Astrocyte (in vitro differentiated cells and primary cell): ENCODE measurements at places on chromosomes 7 and 10. TPM values are rescaled to one million over a fixed set of nuclear protein-coding genes. Genes with fewer than 3 reads are reported as not detected.

DNA sequence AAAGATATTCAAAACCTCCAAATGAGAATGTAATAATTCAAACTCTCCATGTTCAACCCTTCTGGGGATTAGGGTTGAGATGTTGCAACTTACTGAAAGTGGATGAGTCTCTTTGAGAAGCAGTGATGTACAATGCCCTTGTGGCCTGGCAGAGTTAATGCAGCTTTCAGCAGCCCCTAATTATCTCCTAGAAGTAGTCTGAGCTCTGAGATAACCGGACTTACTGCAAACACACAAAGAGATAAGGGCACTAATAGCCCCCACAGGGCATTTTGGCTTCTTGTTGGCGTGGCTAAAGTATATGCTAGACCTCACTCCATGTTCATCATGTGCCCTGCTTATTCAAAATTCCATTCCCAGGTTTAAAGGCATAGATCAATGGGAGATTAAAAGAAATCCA is 404.7 kb downstream of the NEBL start:
- no peak for DNase-seq

DNA sequence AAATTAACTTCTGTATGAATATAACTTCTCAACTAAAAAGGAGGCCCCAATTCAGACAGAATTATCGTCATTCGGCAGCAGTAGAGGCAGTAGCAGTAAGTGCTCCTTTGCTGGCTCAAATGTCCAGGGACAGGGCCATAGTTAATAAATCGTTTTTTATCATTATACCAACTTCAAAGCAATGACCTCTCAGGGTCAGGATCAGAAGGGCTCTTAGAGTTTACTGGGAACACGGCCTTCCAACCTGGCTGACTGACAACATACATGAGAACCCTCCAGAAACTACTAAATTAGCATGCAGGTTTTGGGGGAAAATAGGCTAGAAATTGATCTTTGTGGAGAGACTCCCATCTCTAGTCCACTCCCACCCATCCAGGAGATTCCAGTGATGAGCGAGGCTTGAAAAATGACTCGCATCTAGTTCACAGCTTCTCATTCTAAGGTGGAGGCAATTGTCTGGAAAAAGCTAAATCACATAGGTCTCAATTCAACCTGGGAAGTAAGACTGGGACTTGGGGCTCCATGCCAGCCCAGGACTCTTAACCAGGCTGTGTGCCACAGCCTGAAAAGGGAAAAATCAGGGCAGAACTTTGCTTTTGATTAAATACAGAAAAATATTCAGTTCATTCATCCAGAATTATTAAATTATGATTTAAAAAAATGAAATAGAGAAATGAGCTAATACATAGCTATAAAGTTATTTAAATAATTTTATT is 84.6 kb downstream of the ABLIM1 start:
- DNase-seq = no peak

DNA sequence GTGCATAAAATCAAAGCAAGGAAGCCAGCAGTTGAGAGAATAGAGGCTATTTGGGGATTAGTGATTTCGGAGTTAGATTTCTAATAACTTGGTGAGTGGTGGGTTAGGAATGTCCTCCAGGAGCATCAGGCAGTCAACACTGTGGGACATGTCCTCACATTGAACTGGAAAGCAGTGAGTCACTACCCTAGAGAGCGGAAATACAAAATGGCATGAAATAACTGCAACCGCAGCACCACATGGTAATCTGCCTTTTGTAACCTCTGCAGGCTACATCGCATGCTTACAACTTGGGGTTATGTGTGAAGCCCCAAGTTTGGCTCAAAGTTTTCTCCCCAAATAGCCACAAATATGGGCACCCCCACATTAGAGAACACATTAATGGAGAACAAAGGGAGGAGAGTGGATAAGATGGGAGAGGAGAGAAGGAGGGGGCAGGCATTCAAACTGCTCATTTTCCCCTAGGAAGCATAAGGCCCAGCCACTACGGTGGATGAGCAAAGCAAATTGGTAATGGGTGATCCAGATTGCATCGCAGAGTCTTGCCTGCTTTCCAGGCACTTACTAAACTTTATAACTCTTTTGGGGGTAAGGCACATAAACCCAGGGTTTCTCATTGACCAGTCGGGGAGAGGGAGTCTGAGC is 22.0 kb upstream of the SLF2 start:
- peak; percentile 98 for DNase-seq

DNA sequence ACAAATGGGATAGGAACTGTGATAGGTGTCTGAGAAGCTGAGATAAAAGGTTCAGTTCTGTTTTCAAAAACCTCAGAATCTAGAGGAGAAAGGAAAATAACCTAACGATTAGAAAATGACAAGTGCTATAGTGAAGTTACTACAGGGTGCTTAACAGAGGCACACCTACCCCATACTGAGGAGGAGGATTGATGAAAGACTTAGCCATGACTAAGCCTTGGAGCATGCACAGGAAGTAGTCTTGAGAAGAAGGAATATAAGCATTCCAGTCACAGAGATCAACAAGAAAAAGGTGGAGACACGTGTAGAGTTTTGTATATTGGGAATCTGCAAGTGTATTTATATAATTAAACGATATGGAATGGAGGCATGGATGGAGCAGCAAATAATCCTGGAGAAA is 1225.5 kb upstream of the CELF2 start:
- DNase-seq = peak; percentile 76

DNA sequence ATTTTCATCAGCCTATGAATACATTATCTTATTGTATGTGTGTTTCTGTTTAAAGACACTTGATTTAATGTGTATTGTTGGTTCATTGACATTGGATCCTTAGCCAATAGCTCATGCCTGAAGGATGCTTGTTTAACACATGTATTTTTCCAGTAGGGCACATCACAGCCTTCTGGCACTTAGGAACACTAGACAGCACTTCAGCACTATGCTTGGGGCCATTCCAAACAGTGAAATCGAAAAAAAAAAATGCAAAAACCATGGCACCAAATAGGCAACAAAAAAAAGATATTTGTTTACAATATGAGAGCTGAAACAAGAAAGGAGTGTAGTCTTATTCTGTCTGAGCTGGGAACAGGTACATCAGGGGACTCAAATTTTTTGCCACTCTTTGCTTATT is 262.8 kb downstream of the SLC25A13 start:
- no peak for DNase-seq

DNA sequence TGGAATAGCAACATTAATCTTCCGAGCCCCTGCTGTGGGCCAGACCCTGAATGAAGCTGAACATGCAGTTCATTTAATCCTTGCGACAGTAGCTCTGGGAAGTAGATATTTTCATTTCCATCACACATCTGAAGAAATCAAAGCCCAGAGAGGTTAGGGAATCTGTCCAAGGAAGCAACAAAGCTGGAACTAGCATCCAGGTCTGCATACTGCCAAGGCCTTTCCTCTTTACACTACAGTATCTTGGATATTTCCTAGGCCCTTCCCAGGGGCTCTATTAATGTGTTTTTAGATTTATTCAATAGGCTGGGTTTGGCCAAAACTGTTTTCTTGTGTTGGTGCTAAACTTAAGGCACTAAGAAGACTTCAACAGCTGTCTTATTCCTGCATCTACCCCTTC is 48.1 kb downstream of the FAM13C start:
- DNase-seq = no peak

DNA sequence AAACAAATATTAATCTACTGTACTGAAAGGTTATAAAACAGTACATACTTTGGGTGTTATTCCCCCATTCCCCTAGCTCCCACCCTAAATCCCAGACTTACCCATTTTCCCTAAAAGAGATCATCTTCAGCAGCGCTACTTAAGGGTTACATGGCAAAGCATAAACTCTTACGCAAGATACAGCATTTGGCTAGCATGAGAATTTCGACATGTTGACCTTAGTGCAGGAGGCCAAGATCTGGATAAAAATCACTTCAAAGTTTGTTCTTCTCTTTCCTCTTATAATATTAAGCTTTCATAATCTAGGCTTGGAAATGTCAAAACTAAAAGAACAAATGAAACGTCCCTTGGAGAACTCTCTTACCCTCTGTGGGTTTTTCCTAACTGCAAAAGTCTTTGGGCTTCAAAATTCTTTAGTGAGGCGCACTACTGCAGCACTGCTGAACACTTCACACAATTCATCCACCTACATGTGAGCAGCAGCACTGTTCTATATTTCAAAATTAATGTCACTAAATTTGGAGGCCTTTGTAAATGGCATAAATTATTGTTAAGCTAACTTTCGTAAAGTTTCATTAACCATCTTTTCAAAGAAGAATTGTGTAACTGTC is 59.5 kb upstream of the PDLIM1 start:
- no peak for DNase-seq

- no peak for DNase-seq
Measured at GRCh38 chr10:105413997-105414396, 772.9 kb downstream of the SORCS3 start.

DNA sequence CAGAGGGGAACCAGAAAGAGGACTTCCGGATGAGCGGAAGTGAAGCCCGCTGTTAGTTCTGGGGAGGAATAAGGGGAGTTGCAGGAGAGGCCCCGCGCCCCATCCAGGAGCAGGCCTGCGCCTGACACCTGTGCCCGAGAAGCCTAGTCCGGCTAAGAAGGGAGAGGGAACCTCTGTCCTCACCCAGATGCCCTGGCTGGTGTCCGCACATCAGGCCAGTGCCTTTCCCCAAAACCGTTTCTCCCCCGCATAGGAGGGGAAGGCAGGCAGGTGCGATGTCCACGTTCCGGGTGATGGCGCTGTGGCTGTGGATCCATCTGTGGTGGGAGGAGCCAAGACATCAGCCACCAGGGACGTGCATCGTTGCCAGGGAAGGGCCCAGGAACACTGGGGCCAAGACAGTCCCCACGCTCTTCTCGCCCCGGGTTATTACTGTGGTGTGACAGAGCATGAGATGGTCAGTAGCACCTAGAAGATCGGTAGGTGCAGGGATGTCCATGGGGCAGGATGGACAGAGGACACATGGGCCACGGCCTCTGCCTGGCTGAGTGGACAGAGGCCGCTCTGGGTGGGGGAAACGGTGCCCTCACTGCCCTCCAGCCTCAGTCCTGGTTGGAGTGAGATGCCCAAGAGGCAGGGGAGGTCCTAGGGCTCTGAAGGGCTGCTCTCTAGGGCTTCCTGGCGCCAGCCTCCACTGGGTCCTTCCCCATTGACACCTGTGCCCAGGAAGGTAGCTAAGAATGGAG is 262.7 kb downstream of the CELF2 start:
- DNase-seq = no peak

- DNase-seq = no peak
Measured at GRCh38 chr10:72310241-72310633, 36.5 kb downstream of the DDIT4 start.

DNA sequence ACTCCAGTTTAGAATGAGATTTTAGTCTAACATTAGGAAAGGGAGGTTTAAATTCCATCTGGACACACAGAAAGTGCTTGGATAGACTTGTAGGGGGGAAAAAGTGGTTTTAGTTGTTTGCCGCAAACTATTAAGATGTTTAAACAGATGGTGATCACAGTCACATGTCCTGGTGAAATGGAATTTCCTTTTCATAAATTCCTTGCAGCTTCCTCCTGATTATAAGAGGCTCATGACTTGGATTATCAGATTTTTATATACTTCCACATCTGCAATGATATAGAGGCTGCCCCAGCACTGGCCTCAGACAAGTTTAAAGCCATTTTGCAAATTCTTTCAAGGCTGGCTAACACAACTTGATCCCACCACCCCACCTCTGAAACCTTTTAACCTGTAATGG is 106.4 kb upstream of the ARMC3 start:
- peak; percentile 93 for DNase-seq

DNA sequence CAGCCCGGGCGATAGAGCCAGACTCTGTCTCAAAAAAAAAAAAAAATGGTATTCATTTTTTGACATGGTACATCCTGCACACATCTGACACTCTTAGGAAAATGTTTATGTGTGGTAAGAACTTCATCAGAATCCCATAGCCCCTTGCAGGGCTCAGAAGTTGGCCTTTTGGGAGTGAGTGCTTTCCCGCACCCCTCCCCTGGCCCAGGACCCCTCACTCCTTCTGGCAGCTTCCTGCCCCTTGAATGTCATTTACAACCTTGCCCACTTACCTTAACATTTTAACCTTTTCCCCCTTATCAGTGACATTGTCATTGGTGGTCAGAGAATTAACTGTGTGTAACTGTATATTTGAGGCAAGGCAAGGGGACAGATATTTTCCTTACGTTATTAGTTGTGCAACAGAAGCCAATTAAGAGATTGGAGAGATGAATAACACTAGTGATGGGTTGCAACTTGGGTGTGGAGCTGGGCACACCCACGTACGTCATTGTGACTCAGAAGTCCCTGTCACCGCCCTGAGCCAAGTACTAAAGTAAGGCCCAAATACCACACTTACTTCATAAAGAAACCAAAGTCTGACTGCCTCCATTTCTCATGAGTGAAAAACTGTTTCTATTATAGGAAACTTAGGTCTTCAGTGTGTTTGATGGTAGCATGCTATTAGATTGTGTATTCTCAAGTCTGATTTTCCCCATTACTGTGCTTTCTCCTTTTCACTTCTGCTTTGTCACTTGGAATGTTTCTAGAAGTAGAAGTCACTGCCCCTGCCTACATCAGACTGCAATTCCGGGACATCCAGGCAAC is 31.6 kb downstream of the OGDH start:
- DNase-seq = peak; percentile 93

GRCh38 chr7:101857358-101857811 is 40.0 kb downstream of the CUX1 start:
- DNase-seq = no peak

DNA sequence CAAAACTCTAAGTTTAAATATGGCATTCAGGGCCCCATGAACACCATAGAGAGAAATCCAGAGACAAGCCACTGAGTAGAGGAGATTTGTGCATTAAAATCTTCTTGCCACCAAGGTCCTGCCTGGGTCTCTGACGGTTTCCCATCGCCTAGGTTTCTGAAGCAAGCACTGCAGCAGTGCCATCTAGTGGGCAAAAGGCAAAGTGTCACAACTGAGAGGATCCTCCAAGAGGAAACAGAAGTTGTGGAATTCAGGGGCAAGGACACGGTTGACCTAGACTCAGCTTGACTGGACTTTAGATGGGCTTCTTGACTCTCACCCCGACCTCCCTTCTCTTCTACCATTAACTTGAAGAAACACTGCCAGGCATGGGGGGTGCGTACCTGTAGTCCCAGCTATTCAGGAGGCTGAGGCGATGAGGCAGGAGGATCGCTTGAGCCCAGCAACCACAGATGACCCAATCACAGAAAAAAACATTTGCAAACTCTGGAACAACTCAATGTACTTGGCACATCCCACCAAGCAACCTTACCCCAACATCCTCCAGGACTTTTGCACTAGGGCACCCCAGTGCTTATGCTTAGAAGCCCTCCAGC is 604.1 kb downstream of the GALNT17 start:
- peak; percentile 22 for DNase-seq

DNA sequence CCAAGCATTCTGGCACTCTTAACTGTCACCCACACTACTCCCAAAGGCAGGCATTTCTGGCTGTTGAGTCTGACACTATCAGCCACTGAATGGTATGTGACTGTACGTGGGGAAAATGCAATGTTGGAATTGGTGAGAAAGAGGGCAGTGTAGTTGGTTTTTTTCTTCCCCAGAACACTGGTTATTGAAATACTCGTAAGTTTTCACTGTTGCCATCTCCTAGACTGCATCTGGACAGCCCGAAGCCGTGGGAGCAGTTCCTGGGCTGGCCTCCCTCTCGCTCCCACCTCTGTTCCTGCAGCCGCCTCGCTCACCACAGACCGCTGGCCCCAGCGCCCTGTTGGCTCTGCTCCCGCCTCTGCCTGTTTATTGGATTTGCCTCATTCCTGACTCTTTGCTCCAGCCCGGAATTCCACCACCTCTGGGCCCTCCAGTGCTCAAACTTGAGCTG is 5.7 kb downstream of the PLCE1 start:
- DNase-seq = peak; percentile 91

GRCh38 chr10:110421512-110422138 is 76.1 kb upstream of the DUSP5 start:
- DNase-seq = no peak

The RADIL gene
- 0.22 and 0.86 TPM in 2 replicates for total RNA-seq

The CYP3A4 gene
- total RNA-seq = not detected in 2 replicates

The PLAC9 gene
- 1.5 and 2.3 TPM in 2 replicates for total RNA-seq

The DENND2A gene
- total RNA-seq = 41.7 and 42.1 TPM in 2 replicates
